Stimulated activated CD4-positive, alpha-beta T cell treated with anti-CD3 and anti-CD28 coated beads, Interleukin-15, amount 100 ng/mL, for 48 hours (primary cell): ENCODE measurements at places on chromosomes 12 and 14.

GRCh38 chr14:24875991-24876878, 173.7 kb downstream of the STXBP6 start:
- no peak for DNase-seq

DNA sequence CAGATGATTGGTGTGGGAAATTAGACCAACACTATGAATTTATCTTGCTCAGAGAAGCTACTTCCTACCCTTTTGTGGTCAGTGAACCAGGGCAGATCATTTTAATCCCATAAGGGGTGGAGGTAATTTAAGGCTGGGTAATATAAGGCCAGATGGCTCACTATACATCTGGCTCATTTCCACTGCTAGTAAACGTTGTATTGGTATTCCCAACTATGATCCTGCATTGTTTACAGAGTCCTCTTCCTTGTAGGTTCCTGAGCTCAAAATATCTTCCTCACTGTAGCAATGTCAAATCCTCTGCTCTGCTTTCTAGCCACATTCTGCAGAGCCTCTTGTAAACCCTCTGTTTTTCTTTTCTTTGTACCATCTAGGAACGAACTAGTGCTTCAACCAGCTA, 93.0 kb upstream of the MGAT4C start:
- DNase-seq, result no peak

DNA sequence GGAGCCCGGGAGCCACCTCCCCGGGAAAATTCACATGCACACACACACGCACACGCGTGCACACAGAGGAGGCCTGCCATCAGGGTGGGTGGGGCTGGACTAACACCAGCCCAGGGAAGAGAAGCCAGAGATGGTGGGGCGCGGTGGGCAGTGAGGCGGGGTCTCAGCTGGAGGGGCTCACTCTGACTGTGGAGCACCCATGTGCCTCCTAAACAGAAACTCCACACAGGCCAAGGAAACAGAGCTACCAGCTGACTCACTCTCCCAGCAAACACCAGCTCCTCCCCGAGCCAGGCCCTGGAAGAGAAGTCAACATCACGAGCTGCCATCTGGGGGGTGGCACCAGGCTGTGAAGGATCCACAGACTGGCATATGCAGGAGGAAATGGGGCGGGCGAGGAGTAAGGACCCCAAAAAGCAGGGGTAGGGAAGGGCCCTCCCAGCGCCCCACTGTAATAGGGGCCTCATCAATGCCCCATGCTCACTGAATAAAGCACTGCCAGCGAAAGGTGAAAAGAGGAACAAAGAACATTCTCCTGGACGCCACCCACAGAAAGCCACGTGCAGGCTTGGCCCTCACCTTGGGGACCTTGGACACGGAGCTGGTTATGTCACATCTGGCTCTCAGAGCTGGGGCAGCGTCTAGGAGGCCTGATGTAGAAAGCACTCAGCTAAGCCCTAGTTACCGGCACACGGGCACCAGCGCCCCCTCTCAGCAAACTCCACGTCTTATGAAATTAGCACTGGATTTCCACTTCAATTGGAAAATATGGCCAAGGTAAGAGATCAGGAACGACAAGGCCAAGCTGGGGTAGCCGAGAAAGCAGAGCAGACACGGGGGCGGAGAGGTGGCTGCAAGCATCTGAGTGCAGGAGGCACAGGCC, 8.4 kb upstream of the INF2 start:
- DNase-seq, result no peak

DNA sequence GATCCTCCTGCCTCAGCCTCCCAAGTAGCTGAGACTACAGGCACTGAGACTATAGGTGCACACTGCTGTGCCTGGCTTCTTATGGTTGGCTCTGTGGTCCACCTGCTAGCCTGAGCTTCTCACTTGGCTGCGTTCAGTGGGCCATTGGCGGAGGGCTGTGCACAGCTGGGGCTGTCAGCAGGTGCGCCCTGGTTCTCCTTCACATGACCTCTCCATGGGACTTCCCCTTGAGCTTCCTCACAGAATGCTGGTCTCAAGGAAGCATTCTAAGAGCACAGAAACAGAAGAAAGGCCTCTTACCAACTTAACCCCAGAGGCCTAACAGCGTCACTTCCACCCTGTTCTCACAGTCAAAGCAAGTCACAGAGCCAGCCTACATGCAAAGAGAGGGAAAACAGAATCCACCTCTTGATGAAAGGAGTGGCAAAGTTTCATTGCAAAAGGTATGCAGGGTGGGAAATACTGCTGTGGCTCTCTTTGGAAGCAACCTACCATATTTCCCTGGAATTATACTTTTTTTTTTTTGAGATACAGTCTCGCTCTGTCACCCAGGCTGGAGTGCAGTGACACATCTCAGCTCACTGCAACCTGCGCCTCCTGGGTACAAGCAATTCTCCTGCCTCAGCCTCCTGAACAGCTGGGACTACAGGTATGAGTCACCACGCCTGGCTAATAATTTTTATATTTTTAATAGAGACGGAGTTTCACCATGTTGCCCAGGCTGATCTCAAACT, 9.3 kb downstream of the RILPL2 start:
- DNase-seq, result no peak

DNA sequence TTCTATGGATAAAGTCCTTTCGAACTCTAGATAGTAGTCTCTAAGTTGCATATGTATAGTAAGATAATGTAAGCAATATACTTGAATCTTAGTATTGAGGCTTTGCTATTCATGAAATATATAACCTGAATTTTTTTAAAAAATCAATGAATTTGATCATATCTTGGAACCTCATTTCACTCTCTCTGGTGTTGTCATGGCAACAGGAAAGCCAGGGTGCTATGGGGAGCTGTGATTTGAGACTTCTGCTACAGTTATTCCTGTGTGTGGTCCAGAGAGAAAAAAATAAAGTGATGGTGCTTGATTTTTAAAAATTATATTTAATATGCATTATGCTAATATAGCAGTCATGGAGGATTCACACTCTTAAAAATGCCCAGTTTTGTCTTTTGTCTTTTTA, 508.0 kb downstream of the SNAPC1 start:
- no peak for DNase-seq

GRCh38 chr14:32940066-32940651, 1.5 kb downstream of the NPAS3 start:
- no peak for DNase-seq

- no peak for DNase-seq
Observed at GRCh38 chr12:106594447-106594846, 11.6 kb downstream of the RFX4 start.

DNA sequence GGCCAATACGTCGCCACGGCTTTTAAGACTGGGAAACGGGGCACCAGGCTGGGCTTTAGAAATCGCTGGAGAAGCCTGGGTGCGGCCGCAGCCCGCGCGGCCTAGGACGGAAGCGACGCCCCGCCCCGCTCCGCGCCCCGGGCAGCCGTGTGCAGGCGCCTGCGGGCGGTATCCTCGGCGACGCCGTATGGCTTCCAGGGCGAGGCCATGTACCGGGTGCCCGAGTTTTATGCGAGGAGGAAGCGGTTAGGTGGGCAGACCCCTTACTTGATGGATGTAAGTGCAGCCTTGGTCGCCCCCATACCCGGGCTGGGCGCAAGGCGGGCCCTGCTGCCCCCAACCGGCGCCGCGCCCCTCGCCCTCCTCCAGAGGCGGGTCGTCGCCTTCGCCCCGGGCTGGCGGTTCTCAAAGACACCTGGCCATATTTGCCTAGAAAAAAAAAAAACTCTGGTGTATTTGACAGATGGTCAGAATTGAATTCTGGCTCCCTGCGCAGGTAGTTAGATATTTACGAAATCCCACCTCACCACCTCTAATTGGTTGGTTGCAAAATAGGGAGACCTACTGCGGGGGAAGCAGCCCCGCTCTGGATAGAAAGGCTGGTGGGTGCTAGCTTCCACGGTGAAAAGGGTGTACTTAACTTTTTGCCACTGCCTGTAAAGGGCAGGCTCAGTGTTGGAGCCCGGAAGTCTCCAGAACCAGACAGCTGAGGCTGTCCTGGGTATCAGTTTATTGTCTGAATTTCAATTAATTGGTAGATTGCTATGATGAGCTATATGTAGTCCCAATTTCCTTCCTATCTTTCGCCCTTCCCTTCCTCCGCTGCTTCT, at the start of gene PPP1R36:
Gene PPP1R36 (plus strand): TSS at position 171 of the 830 bp plus-strand sequence. CDS start 37 bp downstream, at position 208.
- no peak for DNase-seq

DNA sequence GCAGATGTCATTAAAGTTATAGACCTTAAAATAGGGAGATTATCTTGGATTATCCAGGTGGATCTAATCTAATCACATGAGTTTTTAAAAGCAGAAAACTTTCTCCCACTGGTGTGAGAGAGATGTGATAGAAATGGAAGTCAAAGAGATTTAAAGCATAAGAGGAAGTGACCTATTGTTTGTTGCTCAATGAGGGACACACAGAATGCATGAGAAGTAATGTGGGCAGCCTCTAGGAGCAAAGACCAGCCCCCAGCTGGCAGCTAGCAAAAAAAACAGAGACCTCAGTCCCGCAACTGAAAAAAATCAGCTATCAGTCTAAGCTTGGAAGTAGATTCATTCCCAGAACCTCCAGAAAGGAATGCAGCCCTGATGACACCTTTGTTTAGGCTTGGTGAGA, 24.6 kb upstream of the ANP32D start:
- DNase-seq, result no peak

DNA sequence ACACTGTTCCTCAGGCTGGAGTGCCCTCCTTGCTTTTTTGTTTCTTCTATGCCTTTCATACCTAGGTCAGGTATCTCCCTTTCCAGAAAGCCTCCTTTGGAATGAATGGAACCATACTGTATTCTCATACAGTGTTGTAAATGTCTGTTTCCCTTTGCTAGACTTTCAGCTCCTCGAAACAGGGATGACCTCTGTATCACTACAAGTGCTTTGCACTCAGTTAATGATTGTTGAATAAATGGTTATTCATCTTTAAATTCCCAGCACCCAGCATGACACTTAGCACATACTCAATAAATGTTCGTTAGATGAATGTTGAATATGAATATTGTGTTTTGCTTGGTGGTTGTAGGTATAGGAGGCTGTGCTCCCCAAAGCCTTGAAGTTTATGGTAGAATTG, 5.9 kb upstream of the TULP3 start:
- DNase-seq, result no peak

GRCh38 chr14:96783043-96783914, 13.9 kb upstream of the VRK1 start:
- DNase-seq, result no peak

DNA sequence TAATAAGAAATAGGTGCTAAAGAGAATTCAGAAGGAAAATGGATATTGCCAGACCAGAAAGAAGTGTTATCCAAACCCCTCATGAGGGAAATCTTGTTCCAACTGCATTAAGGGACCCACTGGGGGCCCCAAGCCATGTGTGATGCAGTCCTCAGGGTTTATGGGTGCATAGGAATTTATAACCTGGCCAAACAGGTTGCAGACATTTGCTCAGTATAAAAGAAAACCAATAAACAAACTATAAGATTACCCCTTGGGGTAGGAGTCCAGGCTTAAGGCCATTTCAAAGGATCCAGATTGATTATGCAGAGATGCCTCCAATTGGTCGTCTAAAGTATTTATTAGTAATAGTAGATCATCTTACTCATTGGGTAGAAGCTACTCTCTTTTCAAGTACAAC, 240.9 kb upstream of the DIO3 start:
- no peak for DNase-seq

- no peak for DNase-seq
Observed at GRCh38 chr12:39383114-39383513, 59.8 kb downstream of the KIF21A start.

DNA sequence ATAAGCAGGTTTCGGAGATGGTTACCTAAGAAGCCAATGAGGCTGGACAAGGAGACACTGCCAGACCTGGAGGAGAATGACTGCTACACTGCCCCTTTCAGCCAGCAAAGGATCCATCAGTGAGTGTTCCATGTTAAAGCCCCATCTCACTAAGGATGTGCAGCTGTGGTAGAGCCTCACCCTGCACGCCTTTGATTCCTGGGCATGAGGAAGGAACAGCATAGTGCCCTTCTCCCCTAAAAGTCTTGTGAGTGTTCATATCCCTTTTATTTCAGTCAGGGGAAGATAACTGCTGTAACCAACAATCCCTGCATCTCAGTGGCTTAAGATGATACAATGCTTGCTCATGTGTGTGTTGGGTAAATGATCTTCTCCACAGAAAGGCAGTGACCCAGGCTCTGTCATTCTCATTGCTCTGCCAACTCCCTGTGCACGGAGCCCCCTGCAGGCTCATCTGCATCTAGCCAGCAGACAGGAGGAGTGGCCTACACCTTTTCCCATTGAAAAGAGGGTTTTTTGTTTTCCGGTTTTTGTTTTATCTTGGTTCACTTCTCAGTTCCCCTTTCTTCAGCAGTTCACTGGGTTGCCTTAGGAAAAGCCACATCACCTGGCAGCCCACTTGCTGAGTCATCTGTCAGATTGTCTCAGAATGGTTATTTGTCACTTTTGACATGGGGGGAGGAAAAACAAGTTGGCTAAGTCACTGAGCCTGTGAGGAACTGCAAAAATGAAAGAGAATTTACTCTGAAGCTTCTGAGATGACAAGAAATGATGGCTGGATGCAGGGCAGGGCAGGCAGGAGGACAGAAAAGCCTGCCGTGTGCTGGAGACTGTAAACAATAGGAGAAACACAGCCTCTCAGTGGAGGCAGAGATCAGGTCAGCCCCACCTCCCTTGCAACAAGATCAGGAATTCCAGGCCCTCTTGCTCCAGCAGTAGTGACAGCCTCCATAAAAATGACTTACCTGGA, 193.3 kb downstream of the ANO4 start:
- no peak for DNase-seq

DNA sequence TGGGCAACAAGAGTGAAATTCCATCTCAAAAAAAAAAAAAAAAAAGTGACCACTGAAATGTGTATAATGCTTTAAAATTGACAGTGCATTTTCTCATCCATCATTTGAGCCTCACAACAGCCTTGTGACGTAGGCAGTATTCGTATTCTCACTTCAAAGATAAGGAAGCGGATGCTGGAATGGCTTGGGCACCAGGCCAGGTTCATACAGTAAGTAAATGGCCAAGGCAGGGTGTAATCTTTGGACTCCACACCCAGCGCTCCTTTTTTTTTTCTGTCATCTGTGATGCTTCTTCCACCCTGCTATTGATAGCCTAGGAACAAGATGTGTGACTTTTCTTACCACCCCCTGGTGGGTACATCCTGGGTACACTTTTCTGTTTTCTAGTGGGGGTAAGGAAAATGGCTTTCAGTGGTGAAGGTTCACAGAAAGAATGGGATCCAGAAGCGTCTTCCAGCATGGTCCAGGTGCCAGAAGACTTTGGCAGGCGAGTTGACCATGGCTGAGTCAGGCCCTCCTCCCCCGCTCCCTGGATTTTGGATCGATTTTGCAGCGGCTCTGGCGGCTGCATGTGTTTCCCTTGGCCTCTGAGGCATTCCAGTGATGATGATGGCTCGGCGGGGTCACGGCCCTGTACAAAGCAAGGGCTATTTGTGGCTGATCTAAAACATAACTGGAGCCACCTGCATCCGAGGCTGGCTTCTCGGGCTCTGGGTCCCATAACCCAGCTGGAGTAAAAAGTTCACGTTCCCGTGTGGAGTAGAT, 110.6 kb downstream of the CACNA1C start:
- DNase-seq, result no peak
